Activated T-cell treated with anti-CD3 and anti-CD28 coated beads, Interleukin-2, amount 50 U/mL, for 4 hours (primary cell): ENCODE measurements at places on chromosomes 7 and 10.
A peak's percentile ranks its signal among the peaks of the same experiment; 100 is the strongest.

DNA sequence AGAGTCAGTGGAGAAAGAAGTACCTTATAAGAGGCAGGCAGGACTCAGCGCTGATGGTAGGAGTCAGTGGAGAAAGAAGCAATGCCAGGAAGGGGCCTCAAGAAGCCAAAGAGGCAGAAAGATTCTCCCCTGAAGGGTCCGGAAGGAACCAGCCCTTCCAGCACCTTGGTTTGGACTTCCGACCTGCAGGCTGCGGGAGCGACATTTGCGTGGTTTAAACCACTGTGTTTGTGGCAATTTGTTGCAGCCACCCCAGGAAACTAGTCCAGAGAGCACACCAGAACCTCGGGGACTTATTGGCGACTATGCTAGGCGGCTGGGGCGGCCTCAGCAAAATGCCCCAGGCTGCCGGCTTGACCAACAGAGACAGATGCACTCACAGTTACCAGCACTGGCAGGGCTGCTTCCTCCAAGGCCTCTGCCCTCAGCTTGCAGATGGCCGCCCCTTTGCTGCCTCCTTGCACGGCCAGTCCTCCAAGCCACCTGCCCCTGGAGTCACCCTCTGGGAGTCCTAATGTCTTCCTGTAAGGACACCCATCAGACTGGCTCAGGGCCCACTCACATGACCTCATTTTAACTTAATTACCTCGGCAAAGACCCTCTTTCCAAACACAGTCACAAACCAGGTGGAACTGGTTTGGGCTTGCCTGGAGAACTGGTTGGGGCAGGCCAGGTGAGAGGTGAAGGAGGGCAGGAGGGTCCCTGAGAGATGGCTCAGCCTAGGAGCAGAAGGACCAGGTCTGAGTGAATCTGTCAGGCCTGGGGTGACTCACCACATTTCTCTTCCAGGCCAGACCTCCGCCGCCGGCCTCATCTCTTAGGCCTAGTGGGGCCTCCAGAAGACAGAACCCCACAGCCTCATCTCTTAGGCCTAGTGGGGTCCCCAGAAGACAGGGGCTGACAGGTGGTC, 26.1 kb downstream of the CALML3 start:
- DNase-seq: no peak

DNA sequence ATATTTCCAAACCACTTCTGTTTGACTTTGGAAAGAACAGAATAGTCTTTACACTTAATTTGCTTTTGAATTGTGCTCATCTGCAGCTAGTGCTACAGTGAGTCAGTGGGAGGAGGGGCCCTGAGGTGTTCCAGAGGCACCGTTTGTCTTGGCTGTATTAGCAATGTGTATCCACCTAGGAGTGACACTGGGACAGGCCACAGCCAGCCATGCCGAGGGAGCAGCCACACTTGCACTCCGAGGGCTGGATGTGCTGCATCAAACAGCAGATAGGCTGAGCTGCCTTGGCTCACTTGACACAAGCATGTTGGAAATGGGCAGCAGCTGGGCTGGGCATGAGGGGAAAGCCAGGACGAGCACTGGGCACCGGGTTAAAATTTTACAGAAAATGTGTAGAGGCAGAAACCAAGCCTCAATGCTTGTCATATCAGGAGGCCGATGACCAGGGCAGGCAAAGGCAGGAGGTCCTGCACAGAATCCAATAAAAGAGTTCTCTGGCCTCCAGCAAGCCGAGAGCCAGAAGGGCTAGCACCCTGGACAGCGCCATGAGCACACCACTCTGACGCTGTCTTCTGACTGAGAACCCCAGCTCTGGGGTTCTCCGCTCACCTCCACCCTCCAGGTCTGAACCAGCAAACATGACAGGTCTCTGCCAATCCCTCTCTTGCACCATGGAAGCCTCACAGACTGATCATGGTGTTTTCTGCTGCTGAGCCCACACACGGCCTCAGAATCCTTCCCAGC, 163.3 kb downstream of the GRID1 start:
- DNase-seq: no peak

- DNase-seq: no peak
These were observed 80.1 kb upstream of the ANKRD1 start for GRCh38 chr10:91000985-91001384.

- no peak for DNase-seq
These were observed 310.1 kb downstream of the TCERG1L start for GRCh38 chr10:131001438-131001837.

DNA sequence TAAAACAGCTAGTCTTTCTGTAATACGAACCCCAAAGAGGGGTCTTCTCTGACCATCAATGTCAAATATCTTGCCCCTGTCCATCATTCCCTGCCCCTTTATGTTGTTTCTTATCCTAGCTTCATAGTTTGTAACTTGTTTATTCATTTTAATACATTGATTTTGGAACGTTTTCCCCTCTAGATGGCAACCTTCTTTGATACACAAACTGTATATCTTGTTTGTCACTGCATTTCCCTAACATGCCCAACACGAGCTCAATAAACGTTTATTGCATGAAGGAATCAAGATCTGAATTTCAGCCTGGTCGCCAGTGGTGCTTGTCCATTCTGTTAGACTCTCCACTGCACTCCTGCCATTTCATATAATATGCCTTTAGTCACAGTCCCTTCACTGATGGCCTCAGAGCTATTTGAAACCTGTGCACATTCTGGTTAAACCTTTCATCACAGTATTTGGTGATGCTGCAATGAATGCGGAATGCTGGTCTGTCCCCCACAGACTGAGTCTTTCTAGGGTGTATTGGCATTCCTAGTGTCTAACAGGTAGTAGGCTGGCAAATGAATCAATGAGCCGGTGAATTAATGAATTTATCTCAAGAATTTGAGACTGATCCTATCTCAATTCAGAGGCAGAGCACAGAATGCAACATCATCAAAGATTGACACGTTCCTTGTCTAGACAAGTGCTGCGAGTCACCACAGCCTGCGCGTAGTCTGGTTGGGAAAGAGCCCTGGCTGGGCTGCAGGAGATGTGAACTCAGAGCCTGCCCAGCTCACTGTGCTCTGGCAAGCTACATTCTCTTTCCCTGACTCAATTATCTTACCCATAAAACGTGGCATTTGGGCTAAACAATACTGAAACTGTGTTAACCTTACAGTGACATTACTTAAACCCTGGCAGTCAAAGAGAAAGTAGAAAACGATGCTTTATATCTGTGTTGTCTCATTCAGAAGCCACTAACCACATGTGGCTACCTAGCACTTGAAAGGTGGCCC, 55.2 kb upstream of the FRMD4A start:
- DNase-seq: peak; percentile 6

- DNase-seq: no peak
These were observed 54.4 kb downstream of the TFPI2 start for GRCh38 chr7:93836116-93836515.

DNA sequence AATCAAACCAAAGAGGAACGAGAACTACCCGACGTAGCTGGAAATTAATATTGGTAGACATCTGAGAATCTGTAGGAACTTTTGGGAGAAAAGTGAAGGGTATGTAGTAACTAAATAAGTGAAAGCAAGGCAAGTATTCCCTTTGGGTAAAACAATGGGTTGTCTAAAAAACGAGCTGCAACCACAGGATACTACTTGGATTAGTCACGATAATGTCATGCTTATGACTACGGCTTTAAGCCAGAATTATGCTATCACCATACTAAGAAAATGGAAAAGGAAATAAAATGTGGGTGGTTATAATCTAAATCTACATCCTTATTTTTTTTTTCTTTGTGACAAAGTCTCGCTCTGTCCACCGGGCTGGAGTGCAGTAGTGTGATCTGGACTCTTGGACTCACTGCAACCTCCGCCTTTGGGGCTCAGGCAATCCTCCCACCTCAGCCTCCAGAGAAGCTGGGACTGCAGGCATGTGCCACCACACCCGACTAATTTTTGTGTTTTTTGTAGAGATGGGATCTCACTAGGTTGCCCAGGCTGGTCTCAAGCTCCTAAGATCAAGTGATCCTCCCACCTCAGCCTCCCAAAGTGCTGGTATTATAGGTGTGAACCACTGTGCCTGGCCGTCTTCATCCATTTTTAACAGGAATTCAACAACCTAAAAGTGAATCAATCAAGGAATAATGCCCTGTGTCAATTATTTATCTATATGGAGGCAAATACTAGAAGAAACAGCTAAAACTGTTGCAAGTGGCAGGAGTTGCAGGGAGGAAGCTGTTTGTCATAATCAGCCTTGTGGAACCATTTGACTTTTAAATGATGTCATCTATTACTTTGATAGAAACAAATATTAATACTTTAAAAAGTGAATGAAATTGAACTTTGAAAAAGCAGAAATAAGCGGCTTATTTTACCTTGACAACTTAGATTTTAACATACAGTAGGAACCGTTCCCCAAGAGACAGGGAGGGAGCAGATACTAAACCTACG, 189.3 kb downstream of the PRPF18 start:
- DNase-seq: no peak

GRCh38 chr10:88943778-88944177, 8.8 kb downstream of the ACTA2 start:
- DNase-seq: no peak

GRCh38 chr10:118042336-118042735, 4.4 kb downstream of the RAB11FIP2 start:
- no peak for DNase-seq

- DNase-seq: no peak
These were observed 1.8 kb upstream of the SP8 start for GRCh38 chr7:20788420-20788990.

DNA sequence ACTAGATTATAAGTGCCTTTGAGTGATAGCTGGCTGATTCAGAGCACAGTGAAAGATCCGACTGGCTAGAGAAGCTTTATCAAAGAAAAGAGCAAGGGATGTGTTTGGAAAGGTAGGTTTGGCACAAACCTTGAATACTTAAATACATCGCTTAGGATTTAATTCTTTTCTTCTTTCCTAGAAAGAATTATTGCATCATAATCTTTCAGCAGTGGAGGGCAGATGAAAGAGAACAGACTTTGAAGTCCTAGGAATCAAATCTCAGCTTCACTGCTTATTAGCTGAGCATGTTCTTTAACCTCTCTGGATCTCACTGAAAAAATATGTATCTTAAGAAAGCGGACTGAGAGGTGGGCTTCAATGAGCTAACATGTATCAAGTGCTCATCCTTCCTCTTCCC, 122.8 kb downstream of the ZNF365 start:
- DNase-seq: no peak

- no peak for DNase-seq
These were observed at the start of gene WDR86 for GRCh38 chr7:151409667-151410404. Gene WDR86, minus strand, starts transcription at chr7:151410038. Its CDS starts 449 bp downstream, at chr7:151409589.

GRCh38 chr7:156626220-156626895, 14.2 kb upstream of the RNF32 start:
- no peak for DNase-seq

GRCh38 chr7:130142654-130143333, 62.4 kb downstream of the TMEM209 start:
- no peak for DNase-seq

GRCh38 chr7:44283381-44284211, 41.8 kb downstream of the CAMK2B start:
- DNase-seq: peak; percentile 2

- no peak for DNase-seq
These were observed 30.0 kb downstream of the MAP3K8 start for GRCh38 chr10:30463944-30464451.

GRCh38 chr7:66227808-66228207, 22.7 kb downstream of the TPST1 start:
- DNase-seq: no peak

DNA sequence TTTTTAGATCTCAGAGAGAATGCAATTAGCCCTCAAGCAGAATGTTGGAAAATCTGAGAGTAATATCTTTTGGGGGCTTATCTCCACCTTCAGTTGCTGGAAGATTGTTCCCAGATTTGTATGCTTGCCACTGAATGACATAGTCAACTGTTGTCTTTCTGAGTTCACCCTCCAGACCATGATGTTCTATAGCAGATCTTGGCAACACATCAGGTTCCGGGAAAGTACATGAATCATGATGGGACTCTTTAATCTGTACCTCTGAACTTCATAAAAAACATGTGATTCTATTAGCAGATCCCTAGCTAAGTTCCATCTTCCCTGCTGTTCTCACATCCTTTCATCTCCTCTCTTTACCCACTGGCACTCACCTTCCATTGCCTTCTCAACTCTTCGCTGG, 68.9 kb downstream of the PLCE1 start:
- DNase-seq: no peak

GRCh38 chr7:48837266-48837665, 87.1 kb upstream of the CDC14C start:
- no peak for DNase-seq

GRCh38 chr10:63199716-63200115, 66.6 kb downstream of the NRBF2 start:
- no peak for DNase-seq

DNA sequence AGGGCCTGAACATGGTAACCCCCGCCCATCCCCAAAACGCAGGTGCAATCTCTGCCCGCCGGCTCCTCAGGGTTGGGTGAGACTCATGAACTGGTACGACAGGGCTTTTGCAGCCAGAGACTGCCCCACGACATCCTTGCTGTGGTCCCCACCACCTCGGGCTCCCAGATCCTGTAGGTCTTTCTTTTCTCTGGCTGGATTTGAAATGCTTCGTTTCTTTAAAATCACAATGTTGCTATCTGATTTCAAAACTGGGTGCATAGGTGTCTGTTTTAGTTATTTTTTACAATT, 21.9 kb downstream of the WDR86 start:
- no peak for DNase-seq

DNA sequence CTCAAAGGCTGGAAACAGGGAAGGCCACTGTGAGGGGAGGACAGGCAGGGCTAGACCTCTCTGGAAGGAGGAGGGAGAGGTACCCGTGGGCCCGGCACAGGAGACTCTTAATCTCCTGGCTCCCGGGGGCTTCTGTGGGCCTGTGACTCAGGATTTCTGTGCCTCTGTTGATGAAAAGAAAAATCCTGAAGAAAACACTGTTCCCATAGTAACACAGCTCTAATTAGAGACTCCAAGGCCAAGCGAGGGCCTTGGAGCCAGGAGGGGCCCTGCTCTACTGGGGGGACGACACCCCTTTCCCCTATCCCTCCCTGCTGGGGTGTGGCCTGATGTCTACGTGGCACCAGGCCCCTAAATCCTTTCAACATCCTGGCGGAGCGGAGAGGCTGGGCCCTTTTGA, 174.1 kb upstream of the TNRC18 start:
- no peak for DNase-seq

- DNase-seq: no peak
These were observed 51.1 kb downstream of the COL17A1 start for GRCh38 chr10:104034401-104035193.
